ENCODE measurements at places on chromosomes 3 and 15.

GRCh38 chr3:172550347-172550943 is 27.2 kb upstream of the TNFSF10 start:
- no peak for DNase-seq

DNA sequence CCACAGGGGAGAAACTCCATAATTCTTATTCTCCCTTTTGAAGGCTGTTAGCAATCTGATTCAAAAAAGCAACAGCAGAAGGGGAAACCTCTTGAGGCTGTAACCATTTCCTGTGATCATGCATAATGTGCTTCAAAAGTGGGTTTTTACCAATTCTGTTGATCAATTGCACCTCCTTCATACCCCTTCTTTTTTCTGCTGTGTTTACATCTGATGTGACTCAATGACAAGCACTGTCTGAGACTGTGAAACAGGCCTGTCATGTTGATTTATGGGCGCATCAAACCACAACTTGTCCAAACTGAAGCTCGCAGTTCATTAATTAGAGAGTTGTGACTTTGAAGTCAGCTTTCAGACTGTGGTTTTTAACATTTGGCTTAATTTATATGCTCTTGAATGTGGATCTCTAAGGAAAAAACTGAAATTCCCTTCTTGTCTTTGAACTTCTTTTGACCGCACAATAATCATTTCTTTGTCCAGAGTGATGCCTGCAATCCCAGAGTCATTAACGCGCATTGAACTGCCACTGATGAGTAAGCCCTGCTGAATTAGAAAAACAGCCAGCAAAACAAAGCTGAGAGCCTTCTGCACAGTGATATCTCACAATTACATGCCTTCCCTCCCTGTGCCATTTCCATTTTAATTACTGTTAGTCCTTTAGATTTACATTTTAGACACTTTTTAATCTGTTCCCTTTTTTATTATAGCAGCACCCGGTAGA is 532.8 kb downstream of the FOXP1 start:
- no peak for DNase-seq

GRCh38 chr15:35067496-35068347 is 17.4 kb downstream of the NANOGP8 start:
- DNase-seq = no peak

GRCh38 chr3:147049821-147050220 is 356.5 kb downstream of the ZIC4 start:
- DNase-seq = no peak

GRCh38 chr3:47871389-47871788 is 68.5 kb downstream of the DHX30 start:
- peak; percentile 85 for DNase-seq
